ENCODE measurements at places on chromosomes 12 and 14.

DNA sequence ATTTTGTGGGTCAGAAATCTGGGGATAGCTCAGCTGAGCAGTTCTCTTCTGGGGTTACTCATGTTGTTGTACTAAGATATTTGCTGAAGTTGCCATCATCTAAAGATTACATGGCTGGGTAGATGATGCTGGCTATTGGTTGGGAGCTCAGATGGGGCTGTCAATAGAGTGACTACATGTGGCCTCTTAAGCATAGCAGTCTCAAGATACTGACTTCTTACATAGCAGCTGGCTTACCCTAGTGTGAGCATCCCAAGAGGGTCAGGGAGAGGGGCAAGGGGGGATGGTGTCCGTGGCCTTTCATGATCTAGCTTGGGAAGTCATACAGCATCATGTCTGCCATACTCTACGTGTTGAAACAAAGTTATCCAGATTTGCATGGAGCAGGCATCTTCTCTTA, 90.1 kb upstream of the HMGA2 start:
- DNase-seq: no peak

- no peak for DNase-seq
Observed at GRCh38 chr14:64800000-64800399, 79.7 kb downstream of the SPTB start.

DNA sequence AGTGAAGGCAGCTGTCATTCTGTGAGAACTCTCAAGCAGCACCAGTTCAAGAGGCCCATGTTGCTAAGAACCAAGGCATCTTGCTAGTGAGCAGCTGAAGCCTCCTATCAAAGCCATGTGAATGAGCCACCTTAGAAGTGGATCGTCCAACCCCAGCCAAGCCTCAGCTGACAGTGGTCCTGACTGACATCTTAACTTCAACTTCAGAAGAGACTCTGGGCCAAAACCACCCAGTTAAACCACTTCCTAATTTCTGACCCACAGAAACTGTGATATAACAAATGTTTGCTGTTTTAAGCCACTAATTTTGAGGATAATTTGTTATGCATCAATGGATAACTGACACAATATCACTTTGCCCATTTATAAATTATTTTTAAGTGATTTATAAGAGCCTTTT, 256.0 kb downstream of the RPAP3 start:
- no peak for DNase-seq

DNA sequence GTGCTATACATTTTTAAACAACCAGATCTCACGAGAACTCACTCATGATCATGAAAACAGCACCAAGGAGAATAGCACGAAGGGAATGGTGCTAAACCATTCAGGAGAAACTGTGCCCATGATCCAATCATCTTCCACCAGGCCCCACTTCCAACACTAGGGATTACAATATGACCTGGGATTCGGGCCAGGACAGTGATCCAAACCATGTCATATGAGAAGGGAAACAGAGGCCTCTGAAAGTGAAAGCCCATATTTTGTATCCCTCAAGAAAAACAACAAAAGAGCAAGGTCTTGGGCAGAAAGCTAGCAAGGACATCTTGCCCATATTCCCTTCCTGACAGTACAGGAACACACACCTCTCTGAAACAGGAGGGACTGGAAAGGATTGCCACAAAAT, 163.9 kb upstream of the VASH1 start:
- DNase-seq: no peak

GRCh38 chr12:5489760-5490406, 58.0 kb downstream of the NTF3 start:
- DNase-seq: no peak

DNA sequence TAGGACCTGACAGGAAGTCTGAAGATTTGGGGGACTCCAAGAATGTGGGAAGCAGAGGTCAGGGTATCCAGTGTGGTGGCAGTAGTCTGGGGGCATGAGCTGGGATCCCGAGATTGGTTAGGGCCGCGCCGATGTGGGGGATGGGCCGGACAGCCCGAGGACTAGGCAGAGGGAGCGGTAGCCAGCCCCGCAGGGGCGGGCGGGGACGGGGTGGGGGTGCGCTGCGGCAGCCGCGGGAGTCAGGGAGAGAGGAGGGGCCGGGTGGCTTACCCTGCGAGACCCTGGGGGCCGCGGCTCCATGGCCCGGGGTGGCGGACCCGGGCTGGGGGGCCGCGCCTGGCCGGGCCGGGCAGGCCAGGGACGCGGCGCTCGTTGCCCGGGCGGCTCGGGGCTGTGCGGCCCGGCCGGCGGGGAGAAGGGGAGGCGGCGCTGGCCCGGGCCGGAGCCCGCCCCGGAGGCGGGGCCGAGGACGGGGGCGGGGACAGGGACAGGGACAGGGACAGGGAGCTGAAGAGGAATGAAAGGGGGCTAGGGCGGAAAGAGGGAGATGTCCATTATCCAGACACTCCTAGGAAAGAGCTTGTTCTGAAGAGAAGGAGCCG, 5.6 kb downstream of the ZNF385A start:
- DNase-seq: peak; percentile 82

DNA sequence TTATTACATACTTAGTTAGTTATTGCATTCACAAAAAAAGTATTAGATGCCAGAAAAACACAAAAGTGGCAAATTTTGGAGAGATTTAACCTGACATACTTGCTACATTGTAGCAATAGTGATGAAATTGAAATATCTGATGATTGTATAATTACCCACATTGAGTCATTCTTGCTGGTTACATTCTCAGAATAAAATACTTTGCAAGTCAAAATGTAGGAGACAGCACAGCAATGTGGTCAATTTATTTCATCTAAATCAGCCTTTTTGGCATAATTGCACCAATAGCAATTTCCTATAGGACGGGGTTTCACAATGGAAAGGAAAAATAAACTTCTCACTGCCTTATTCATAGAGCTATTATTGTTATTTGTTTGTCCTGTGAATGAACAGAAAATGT, 125.0 kb upstream of the ETV6 start:
- no peak for DNase-seq

GRCh38 chr12:56206452-56207166, 15.1 kb downstream of the RNF41 start:
- no peak for DNase-seq

DNA sequence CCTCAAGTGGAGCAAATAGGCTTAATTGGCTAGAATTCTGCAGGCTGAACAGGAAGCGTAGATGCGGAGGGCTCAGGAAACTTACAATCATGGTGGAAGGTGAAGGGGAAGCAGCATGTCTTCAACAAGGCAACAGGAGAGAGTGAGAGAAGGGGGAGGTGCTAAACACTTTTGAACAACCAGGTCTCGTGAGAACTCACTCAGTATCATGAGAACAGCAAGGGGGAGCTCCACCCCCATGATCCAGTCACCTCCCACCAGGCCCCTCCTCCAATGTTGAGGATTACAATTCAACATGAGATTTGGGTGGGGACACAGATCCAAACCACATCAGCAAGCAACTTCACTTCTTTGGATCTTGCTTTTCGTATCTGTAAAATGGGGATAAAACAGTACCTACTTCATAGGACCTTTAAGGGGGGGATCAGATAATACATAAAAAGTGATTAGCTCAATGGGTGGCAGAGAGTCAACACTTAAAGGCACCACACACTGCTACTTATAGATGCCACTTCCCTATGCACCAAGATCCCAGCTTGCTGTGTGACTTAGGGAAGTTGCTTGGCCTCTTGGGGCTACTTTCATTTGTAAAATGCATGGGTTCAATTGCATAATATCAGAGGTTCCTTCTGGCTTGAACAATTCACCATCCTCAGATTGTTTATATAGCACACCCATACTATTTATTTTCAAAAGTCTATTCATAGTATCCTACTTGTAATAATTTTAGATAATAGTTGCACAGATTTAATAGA, 184.8 kb upstream of the RPH3A start:
- peak; percentile 0 for DNase-seq

GRCh38 chr14:53494587-53494986, 341.5 kb upstream of the DDHD1 start:
- no peak for DNase-seq

DNA sequence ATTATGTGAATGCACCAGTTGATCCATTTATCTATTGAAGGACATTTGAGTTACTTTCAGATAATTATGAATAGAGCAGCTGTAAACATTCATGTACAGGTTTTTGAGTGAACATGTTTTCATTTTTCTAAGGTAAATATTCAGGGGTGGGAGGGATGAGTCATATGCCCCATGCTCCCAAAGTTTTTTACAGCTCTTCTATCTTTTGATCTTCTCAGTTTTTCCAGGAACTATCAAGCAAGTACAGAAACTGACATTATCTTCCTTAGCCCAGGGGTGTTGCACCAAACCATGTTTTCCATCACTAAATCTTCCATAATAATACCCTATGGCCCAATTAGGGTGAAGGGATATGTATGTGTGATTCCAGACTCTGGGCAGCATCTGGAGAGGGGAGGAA, 384.5 kb downstream of the EMP1 start:
- no peak for DNase-seq

DNA sequence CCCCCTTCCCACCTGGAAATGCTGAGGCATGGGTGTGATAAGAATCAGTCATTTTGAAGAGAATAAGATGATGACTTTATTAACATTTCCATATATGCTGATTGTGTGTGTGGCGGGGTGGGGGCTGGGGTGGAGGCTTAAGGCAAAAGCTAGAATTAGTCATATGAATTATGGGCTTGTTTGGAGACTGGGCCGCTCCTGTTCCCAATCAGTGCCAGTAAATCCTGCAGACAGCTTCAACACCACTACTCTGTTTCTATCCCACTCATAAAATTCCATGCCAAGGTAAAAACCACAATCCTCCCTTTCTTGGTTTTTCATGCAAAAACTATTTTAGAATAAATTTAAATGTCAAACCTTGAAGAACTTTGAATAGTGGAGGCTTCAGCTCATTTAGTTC, 29.9 kb upstream of the SLC38A2 start:
- no peak for DNase-seq

DNA sequence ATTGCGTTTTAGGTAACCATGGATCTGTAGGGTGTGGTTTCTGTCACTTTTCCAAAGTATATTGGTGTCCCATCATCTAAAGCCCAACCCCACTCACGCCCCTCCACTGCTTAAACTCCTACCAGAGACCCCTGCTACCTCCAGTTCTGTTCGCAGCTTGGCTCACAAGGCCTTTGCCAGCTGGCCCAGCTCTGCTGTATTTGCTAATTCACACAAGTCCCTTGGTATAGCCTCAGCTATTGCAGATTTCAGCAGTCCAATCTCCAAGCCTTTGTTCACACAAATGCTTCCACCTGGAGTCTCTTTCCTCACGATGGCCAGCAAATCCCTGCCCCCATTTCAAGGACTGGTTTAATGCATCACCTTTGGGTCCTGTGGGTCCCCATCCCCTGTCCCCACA, 24.2 kb downstream of the ISCA2 start:
- no peak for DNase-seq

GRCh38 chr12:7937833-7938506, 2.0 kb upstream of the SLC2A3 start:
- no peak for DNase-seq

DNA sequence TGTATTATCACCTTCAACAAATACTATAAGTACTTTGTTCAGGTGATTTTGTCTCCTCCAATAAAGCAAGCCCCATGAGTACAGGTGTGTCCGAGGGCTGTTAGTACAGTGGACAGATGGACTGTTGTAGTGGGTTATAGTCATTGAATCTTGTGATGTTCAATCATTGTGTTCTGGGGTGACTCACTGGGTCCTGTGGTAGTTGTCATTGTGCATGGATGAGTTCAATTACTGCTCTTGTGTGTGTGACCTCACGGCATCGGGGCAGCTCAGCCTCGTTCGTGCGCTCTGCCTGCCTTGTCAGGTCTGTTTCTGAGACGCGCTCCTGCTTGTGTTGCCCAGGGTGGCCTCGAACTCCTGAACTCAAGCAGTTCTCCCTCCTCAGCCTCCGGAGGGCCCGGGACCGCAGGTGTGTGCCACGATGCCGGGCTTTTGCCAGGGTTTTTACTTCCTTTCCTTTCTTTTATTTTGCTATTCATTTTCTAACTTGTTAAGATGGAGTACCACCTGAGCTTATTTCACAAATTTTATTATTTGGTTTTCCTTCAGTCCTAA, 72.2 kb downstream of the DDX51 start:
- peak; percentile 39 for DNase-seq

- no peak for DNase-seq
Observed at GRCh38 chr12:94202245-94203180, 54.1 kb downstream of the PLXNC1 start.

GRCh38 chr14:38176379-38176778, 31.3 kb upstream of the SSTR1 start:
- DNase-seq: no peak

DNA sequence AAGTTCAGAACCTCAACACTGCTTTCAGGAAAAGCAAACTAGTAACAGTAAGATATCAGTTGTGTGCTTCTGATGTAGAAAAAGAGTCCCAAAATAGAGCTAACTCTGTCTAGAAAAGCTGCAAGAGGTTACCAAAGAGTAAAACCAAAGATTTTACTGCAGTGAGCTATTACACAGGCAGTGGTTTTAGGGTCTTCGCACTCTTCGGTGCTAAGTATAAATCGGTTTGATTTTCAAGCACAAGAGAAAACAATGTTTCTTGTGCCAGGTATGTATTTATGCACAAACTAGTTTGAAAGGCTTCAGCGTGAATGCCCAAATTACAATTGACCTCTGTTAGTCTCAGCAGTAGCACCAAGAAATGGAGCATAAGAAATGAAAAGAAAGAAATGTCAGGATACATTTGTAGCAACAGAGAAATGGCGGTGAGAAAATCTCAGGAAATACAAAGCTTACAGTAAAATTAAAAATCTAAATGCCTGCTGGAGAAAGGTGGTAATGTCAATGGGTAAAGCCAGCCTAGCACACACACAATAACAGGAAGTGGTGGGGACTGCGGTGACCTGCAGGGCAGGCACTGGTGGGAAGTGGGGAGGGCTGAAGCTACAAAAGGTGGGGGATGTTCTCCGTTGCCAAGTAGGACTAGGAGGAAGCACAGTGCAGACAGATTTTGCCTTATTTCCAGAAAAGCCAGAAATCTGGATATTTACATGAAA, 18.0 kb upstream of the DYRK2 start:
- no peak for DNase-seq

DNA sequence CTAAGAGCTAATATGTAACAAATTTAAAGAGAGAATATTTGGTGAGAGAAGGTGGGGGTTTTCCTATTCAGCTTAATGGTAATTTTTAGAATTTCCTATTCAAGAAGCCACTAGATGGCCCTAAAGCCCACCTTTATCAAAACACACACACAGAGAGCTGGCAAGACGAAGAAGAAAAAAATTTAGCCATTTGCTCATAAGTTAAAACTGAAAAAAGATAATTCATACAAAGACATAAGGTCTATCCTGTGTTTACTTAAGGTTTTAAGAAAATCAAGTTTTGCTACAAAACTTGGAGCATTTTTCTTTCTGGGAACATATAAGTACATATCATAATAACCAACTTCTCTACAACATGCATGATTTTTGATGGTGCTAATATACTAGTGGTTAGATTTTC, 46.8 kb upstream of the PCED1B start:
- DNase-seq: no peak

DNA sequence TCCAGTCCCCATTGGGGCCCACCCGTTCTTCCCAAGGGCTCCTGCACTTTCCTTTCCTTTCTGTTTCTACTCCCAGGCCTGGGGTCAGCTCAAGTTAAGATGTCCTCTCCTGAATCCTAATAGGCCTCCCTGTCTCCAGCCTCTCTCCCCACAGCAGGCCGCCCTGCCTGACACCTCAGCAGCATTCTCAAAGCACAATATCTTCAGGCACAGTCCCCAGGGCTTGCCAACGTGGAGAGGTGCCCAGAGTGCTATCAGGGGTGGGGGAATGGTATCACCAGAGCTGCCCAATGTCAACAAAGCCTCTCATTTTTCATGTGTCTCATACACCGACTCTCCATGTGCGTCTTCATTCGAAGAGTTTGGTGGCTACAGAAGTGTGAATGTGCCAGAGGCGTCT, 123.0 kb downstream of the FOXN3 start:
- peak; percentile 41 for DNase-seq

Measured in sciatic nerve (tissue), 2 donors.